ENCODE measurements at places on chromosomes 2 and 18. TPM values are rescaled to one million over a fixed set of nuclear protein-coding genes. Genes with fewer than 3 reads are reported as not detected.

The KCNE4 gene
- total RNA-seq = 1.2 TPM

The THSD7B gene
- total RNA-seq = not detected

The CCDC85A gene
- 8.0 TPM for total RNA-seq

The LAMA1 gene
- 3.1 TPM for total RNA-seq

The SERPINB4 gene
- total RNA-seq = not detected

The ZNF385B gene
- total RNA-seq = not detected

The VIT gene
- total RNA-seq = not detected

The DYTN gene
- total RNA-seq = not detected

The RAB31 gene
- 32.8 TPM for total RNA-seq

The ABCB11 gene
- total RNA-seq = 0.18 TPM

The MYL12A gene
- total RNA-seq = 1,167 TPM

The UBR3 gene
- 18.5 TPM for total RNA-seq

The PLEKHB2 gene
- 113 TPM for total RNA-seq

The BMP10 gene
- not detected for total RNA-seq

The GCKR gene
- total RNA-seq = 1.8 TPM

The EMILIN2 gene
- total RNA-seq = 9.9 TPM

The POTEJ gene
- total RNA-seq = not detected

The NEU2 gene
- not detected for total RNA-seq

The CHN1 gene
- 25.1 TPM for total RNA-seq

The FSIP2 gene
- total RNA-seq = 0.82 TPM

The G6PC2 gene
- not detected for total RNA-seq

The EML6 gene
- total RNA-seq = 0.41 TPM

The CTIF gene
- 55.4 TPM for total RNA-seq

The MYCN gene
- 1.8 TPM for total RNA-seq
